ENCODE measurements at places on chromosomes 2 and 18.
A peak's percentile ranks its signal among the peaks of the same experiment; 100 is the strongest.

DNA sequence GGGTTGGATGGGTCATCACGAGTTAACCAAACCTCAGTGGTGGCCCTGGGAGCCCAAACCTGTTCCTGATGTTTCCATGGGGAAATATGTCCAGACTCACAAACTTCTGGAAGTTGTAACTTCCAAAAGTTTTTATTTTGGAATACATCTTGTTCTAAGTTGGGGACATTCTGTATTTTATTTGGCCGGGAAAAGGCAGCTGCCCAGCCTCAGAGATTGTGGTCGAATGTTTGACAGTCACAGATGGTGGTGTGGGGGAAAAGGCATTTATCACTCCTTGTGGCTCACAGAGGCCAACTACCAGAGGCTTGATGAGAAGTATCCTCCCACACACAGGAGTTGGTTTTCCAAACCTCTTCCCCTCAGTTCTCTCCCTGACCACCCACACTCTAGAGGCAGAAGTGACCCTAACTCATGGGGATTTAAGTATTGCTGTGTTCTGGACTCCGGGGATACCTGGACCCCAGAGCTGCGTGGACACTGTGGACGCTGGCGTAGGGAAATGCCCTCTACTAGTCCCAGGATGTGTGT, 124.7 kb upstream of the PPP1CB start:
- DNase-seq = no peak

DNA sequence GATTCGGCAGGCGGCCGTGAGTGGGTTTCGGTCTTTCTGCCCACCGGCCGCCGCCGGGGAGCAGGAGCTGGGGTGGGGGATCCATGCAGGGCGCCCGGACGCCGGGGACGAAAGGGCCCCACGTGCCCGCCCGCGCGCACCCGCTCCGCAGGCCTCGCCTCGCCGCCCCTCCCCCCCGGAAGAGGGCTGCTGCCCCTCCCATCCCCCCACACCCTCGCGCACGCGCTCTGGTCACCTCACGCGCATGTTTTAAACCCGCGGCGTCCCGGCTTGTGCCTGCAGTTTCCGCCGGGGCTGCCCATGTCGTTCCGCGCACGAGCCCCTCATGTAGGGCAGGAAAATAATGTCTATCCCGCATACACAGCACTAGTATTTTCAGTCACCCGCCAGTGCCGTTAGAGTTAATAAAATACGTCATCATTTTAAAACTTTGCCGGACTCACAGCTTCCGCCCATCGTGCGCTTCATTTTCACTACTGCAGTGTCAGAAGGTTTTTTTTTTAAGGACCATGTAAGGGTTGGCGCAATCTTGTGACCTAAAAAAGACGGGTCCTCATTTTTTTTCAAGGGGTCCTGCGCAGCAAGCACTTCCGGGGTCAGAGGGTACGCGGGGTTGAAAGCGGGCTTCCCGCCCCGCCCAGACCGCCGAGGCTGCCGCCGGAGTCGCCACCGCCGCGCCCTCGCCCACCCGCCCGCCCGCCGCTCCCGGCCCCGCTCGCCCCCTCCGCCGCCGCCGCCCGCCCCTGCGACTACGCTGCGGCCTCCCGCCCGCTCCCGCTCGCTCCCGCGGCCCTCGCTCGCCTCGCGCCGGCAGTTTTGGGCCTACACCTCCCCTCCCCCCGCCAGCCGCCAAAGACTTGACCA, at the start of gene PCBP1:
PCBP1 (plus strand) TSS at position 640 of the 864 bp plus-strand sequence. CDS start 267 bp downstream, outside the sequence.
- peak; percentile 97 for DNase-seq

- no peak for DNase-seq
Measured at GRCh38 chr2:159101755-159102489, 133.5 kb downstream of the TANC1 start.

- DNase-seq = no peak
Measured at GRCh38 chr2:218888341-218888740, 7.7 kb downstream of the WNT10A start.

DNA sequence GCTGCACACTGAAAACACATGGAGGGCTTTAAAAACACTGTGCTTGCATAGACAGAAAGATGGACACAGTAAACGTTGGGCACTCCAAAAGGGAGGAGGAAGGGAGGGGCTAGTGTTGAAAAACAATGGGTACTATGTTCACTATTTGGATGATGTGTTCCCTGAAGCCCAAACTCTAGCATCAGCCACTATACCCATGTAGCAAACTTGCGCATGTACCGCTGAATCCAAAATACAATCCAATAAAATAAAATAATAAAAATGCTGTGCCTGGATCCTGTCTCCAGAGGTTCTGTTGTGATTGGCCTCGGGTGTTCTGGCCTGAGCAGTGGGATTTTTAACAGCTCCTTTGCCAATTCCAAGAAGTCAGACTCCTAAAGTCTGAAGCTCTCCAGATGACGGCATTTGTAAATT, 166.0 kb downstream of the TMEM182 start:
- no peak for DNase-seq

DNA sequence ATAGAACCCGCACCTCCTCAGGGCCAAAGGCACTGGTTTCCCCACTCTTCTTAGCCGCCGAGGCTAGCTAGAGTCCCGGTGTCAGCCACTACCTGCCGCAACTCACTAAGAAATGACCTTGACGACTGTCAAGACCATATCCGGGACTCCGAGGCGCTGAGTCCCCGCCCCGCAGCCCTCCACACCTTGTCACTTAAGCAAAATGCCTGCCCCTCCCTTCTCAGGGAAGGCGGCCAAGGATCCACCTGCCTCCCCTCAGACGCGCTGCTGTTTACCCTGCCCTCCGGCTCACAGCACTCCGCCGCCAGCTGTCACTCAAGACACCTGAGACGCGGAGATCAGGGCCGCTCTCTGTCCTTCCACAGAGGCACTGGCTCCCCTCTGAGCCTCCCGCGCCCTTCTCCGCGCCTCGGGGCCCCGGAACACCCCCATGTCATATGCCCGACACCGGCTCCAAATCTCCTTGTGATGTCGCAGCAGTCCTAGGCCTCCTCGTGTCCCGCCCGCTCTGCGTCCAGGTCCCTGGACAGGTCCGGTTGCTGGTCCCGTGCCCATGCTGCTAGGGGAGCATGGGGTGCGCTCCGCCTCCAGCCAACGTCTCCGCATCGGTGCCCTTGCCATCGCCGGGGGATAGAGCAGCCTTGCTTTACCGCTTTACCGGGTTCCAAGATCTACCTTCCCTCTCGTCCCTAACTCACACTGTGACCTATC, 32.5 kb upstream of the REG3G start:
- no peak for DNase-seq

DNA sequence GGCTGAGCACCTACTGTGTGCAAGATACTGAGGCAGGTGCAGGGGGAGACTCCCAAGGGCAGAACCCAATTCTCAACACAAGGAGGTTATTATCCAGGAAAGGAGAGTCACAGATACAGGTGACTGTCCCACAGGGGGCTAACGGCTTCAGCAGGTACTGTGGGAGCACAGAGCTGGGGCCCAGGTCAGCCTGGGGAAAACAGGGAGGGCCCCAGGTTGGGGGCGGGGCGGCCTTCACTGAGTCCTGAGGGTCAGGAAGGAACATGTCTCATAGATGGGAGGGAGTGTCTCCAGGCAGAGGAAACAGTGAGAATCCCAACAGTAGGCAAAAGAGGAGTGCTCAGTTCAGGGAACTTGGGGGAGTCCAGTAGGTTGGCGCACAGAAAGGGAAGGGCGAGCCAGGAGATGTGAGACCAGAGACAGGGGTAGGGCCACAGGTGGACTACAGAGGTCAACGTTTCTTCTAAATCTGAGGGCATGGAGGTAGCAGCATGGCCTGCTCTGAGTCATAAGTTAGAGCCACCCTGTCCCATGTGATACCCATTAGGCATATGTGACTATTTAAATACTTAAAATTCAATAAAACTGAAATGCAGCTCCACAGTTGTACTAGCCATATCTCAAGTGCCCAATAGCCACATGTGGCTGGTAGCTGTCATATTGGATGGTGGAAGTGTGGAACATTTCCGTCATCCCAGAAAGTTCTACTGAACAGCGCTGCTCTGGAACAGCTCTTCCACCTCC, 157.2 kb downstream of the TTC32 start:
- DNase-seq = no peak

DNA sequence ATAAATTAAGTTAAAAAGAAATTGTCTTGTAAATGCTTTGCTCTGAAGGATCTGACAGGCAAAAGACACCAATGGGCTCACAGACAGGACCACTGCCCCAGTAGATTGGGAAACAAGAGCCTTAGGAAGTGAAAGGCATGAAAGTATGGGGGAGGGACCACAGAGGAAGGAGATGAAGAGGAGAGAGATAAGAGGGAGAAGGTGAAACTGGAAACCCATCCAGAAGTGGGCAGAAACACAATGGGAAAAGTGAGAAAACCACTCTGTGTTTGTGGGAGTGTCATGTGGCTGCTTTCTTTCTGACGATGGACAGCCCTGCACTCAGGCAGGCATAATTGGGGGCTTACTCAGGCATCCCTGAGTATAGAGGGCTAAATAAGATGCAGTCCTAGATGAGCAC, 101.5 kb upstream of the STON1 start:
- no peak for DNase-seq

GRCh38 chr2:24498121-24498520, 7.1 kb downstream of the NCOA1 start:
- DNase-seq = no peak

DNA sequence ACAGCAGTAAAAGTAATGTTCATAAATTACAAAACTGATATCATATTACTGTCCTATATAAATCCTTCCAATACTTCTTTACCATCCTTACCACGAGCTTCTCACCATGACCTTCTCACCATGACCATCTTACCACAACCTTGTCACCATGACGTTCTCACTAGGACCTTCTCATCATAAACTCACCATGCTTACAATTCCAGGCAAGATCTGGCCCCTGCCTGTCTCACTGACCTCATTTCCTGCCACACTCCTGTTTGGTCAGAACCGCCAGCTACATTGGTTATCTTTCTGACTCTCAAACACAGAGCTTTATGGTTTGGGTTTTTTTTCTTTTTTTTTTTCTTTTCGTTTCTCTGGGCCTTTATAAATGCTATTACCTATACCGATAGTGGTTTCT, 827.6 kb downstream of the RNF144A start:
- DNase-seq = peak; percentile 77

DNA sequence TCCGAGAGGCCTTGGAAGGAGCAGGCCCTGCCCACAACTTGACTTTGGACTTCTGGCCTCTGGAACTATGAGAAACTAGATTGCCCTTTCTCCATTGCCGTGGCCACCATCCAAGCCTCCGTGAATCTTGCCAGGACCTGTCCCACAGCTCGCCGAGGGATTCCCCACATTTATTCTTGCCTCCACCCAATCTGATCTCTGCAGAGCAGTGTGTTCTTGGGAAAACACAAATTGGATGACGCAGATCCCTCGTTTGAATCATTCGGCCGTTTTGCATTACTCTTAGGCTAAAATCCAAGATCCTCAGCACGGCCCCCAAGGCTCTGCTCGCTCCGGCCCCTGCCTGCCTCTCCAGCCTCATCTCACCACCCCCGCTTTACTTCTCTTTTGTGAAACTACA, 364.2 kb downstream of the ZNF516 start:
- DNase-seq = no peak

DNA sequence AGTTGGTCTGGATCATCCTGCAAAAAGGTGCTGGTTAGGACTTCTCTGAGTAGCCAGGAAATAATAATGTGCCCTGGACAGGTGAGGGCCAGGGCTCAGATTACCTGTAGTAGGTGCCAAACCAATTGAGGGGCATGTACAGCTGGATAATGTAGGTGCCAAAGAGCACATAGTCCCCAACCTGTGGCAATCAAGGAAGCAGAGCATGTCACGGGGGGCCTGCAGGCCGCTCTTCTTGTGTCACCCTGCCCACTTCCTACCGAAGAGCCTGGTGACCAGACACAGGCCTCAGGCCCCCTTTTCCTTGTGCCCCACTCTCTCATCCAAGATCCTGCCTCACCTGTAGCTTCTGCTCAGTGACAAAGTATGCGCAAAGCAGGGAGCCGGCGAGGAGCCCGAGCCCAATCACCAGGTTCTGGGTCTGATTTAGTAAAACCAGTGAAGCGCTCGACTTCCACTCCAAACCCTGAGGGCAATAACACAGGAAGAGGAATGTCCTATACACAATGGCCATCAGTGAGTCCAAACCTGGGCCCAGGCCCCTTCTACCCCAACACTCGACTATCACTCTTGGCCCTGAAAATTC, 5.2 kb downstream of the ABCB6 start:
- no peak for DNase-seq

DNA sequence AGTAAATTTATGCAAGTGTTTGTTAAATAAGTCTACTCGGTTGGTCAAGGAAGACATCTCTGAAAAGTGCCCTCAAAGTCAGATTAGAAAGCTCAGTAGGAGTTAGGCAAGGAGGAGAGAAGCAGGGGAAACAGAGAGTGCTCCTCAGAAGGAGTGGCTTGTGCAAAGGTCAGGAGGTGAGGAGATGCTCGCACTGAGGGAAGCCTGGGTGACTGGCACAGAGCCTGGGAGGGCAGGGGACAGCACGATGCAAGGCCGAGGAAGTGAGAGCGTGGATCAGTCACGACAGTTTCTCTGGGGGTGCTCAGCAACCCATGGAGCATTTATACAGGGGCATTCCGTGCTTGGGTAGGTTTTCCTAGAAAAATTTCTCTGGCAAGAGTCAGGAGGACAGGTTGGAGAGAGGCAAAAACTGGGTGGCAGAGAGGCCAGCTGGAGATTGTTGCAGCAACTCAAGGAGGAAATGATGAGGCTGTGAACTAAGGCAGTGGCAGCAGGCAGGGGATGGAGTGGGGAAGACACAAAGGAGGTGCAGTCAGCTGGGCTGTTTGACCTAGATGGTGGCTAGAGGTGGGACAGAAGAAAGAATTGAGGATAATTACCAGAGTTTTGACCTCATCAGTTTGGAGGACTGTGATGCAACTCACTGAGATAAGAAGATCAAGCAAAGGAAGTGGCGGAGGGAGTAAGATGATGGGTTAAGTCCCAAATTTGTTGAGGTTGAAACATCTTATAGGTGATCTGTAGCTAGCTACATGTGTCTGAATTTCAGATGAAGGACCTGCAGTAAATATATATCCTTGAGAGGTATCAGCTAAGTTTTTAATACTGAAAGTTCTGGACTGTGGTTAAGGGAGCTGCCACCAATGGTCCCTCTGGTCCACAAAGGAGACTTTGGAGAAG, 52.4 kb downstream of the BCL2 start:
- no peak for DNase-seq

DNA sequence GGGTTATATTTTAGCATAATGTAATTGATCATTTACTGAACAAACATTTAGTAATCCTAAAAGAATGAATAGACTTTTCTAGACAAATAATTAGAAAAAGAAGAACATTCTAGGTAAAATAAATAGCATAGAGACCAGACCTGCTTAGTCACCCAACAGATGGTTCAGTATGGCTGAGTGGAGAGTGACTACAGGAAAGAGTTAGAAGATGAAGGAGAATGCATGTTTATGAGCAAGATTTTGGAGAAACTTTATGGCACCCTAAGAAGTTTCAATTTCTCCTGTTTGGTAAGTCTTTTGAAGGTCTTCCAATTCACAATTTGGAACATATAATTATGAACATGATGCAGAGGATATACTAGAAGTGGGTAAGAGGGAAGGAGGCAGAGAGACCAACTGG, 32.9 kb downstream of the FAP start:
- DNase-seq = no peak

GRCh38 chr18:50151926-50152325, 43.0 kb downstream of the MYO5B start:
- no peak for DNase-seq

Measured in activated CD4-positive, alpha-beta T cell treated with anti-CD3 and anti-CD28 coated beads, Interleukin-10, Interleukin-2, amounts not matched to agents 100 ng/mL and 50 ng/mL, durations not matched to agents 16 hours and 8 hours (primary cell).